ENCODE measurements at places on chromosomes 13 and 19.

GRCh38 chr19:33804021-33804799, 7.5 kb downstream of the KCTD15 start:
- DNase-seq: no peak

GRCh38 chr13:45481688-45482087, 16.9 kb downstream of the COG3 start:
- no peak for DNase-seq

DNA sequence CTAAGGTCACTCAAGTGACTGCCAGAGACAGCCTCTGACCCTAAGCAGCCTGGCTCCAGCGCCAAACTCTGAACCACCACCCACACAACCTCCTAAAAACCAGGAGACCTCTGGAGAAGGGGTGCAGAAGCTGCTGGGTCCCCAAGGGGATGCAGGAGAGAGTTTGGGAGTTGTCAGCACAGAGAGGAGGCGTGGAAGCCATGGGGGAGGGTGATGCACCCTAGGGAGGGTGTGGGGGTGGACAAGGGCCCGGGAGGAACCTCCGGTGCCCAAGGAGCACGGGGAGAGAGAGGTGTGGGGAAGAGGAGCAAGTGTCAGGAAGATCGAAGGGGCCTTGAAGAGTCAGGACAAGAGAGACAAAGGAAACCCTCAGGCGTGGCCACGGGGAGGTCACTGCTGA, 2.1 kb upstream of the HIPK4 start:
- DNase-seq: no peak

DNA sequence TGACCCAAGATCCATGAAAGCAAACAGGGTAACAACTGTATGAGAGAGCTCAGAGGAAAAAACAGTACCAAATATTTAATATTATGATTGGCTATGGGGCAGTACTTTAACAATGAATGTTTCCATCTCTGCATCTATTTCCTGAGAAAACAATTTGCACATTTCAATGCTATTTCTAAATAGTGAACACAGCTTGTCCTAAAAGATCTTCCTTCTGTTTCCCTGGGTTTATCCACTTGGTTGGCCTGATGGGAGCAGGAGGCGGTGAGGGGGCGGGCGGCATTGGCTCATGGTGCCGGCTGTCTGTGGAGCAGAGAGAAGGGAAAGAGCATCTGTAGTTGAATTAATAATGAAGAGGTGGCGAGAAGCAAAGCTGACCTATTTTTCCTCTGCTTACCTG, 291.4 kb downstream of the DCLK1 start:
- no peak for DNase-seq

- no peak for DNase-seq
These were observed 88.6 kb downstream of the FGF9 start for GRCh38 chr13:21759463-21759862.

DNA sequence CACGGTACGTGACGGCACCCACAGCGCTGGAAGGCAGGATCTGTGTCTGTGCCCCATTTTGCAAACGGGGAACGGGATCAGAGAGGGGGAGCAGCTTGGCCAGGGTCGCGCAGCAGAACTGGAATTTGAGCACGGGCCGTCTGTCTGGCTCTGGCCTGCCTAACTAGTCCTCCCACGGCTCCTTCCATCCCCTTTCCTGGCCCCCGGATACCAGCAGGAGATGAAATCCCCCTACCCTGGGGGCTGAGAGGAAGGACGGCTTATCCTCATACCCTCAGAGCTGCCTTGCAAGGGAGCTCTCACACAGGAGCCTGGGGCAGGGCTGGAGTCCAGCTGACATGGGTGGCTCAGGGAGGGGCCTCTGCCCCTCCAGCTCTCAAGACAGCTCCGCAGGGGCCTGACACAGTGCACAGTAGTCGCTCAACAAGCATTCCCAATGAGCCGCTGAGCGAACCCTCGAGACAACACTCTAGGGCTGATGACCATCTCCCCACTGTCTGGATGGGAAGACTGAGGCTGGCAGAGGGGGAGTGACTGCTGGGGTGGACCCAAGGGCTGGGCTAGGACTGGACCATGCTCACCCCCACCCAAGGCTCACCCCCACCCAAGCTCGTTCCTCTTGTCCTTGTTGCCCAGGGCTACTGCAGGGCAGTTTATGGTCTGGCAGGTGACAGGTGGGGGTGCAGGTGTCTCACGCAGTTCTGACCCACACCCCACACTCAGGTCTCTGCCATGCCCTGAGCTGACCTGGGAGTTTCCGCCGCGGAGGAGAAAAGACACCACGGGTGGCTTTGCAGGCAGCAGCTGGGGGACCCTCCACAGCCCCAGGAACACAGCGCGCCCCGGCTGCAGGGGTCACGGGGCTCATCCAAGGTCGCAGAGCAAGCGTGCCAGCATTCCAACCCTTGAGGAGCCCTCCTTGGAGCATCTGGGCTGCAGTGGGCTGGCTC, 4.0 kb downstream of the ZBTB7A start:
- DNase-seq: no peak
